ENCODE measurements at places on chromosomes 5 and 9. TPM values are rescaled to one million over a fixed set of nuclear protein-coding genes. Genes with fewer than 3 reads are reported as not detected.

Gene BSPRY
- not detected for total RNA-seq

Gene PGGT1B
- total RNA-seq: 19.7 TPM

Gene HRH2
- total RNA-seq: not detected

Gene MYMK
- total RNA-seq: not detected

Gene SYK
- total RNA-seq: not detected

Gene INSL6
- not detected for total RNA-seq

Gene GCNT1
- 26.8 TPM for total RNA-seq

Gene SPTAN1
- total RNA-seq: 225 TPM

Gene ANKRD34B
- not detected for total RNA-seq

Data from regular cardiac myocyte (primary cell).